ENCODE measurements at places on chromosomes 5 and 9.

- no peak for DNase-seq
Measured at GRCh38 chr5:8700222-8700621, 831.3 kb downstream of the MTRR start.

GRCh38 chr5:168833936-168834335 lies 254.8 kb upstream of the PANK3 start:
- DNase-seq: no peak

GRCh38 chr5:37841203-37841602 lies 1.4 kb upstream of the GDNF start:
- no peak for DNase-seq

DNA sequence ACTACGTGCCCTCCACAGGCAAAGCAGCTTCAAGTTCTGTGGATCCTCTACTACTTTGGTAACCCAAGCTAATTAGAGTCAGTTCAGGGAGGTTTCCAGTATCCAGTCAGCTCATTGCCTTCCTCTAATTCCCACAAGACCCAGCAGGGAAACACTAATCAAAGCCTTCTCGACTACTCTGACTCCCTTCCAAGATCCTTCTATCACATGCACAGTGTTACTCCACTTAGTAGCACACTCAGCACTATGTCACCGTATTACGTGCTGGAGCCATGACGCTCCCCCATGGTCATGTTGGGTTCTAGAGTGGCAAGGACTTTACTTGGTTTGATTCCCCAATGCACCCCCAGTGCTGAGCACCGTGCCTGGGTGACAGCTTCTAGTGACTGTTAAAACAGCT lies 53.0 kb downstream of the DCP2 start:
- no peak for DNase-seq

DNA sequence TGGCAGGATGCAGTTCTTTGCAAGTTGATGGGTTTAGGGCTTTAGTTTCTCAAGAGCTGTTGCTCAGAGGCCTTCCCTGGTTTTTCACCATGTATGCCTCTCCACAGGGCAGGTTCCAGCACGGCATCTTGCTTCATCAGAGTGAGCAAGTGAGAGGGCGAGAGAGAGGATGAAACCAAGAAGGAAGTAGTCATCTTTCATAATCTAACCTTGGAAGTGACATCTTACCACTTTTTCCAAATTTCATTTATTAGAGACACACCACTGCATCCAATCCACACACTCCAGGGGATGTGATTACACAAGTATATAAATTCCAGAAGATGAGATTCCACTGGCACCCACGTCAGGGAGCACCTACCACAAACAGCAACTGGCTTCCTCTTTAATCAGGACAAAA lies 294.4 kb downstream of the MARCHF11 start:
- no peak for DNase-seq

GRCh38 chr5:152051499-152052454 lies 127.1 kb upstream of the GLRA1 start:
- no peak for DNase-seq

GRCh38 chr5:106417566-106417965 lies 1253.2 kb downstream of the EFNA5 start:
- DNase-seq: no peak

- no peak for DNase-seq
Measured at GRCh38 chr9:117963493-117964090, 259.4 kb downstream of the TLR4 start.

DNA sequence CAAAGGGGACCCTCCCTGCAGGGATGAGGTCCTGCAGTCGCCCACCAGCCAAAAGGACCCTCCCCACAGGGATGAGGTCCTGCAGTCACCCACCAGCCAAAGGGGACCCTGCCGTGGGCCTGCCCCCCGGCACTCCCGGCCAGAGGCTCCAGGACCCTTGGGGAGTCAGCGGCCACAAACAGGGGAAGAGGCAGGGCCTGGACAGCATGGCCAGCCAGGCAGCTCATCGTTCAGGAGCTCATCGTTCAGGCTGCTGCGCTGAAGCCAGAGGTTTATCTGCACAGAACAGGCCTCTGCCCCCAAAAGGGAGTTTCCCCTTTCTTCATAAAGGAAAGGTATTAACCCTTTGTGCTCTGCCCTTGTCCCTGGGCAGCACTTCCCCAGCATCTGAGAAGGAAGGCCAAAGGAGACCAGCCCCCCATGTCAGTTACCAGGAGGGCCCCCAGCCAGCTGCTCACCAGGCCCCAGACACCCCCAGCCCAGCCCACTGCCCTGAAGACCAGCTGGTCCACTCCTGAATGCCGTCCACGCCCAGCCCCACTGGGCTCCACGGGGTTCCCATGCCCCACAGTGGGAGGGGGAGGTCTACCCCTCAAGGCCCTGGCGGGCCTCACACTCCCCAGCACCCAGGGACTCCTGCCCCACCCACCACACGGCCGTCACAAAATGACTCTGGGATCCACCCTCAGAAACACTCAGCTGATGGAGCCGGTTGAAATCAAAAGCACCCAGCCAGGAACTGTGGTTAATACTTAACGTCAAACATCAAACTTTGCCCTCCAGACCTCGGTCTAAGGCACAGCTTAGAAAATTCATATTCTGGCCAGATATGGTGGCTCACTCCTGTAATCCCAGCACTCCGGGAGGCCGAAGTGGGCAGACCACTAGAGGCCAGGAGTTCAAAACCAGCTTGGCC lies 6.3 kb downstream of the SLC12A7 start:
- peak; percentile 56 for DNase-seq
